ENCODE measurements at places on chromosomes 2 and 18. TPM values are rescaled to one million over a fixed set of nuclear protein-coding genes. Genes with fewer than 3 reads are reported as not detected.
A peak's percentile ranks its signal among the peaks of the same experiment; 100 is the strongest.

NTSR2 gene
- not detected for total RNA-seq

TXNDC2 gene
- 0.05 TPM for total RNA-seq

PGAP1 gene
- 6.5 TPM for total RNA-seq

RAD51AP2 gene
- total RNA-seq = 0.17 TPM

SLC4A3 gene
- 11.4 TPM for total RNA-seq

WIPF1 gene
- 8.1 TPM for total RNA-seq

LIMS3 gene
- total RNA-seq = 1.4 TPM

MYOM1 gene
- total RNA-seq = not detected

DES gene
- total RNA-seq = 30.0 TPM

DLX1 gene
- total RNA-seq = 3.9 TPM

GALNT13 gene
- total RNA-seq = 0.05 TPM

GPR75 gene
- total RNA-seq = 1.3 TPM

B3GNT7 gene
- total RNA-seq = not detected

DNA sequence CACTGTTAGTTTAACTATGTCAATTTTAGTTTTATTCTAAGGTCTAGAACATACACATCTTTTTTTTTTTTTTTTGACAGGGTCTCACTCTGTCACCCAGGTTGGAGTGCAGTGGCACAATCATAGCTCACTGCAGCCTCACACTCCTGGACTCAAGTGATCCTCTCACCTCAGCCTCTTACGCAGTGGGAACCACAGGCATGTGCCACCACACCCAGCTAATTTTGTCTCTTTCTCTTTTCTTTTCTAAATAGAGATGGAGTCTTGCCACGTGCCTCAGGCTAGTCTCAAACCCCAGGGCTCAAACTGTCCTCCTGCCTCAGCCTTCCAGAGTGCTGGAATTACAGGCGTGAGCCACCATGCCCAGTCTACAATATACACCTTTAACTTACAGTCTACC, 69.5 kb upstream of the CHRNA1 start:
- DNase-seq = no peak

DNA sequence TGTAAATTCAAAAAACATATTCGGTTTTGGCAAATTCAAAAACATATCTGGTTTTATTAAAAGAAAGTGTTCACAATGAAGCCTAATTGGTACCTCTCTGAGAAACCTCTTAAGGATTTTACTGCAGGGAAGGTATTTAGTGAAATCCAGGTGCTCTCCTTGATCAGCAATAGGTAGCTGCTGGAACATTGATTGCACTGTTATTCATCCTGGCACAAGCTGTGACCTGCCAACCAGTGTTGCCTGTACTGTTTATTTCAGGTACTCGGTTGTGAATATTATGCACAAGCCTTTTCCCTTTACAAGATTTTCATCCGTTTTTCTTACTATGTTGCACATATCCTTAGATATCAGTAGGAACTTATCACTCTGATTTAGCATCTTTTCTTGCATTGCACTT, 155.8 kb upstream of the ZEB2 start:
- no peak for DNase-seq

DNA sequence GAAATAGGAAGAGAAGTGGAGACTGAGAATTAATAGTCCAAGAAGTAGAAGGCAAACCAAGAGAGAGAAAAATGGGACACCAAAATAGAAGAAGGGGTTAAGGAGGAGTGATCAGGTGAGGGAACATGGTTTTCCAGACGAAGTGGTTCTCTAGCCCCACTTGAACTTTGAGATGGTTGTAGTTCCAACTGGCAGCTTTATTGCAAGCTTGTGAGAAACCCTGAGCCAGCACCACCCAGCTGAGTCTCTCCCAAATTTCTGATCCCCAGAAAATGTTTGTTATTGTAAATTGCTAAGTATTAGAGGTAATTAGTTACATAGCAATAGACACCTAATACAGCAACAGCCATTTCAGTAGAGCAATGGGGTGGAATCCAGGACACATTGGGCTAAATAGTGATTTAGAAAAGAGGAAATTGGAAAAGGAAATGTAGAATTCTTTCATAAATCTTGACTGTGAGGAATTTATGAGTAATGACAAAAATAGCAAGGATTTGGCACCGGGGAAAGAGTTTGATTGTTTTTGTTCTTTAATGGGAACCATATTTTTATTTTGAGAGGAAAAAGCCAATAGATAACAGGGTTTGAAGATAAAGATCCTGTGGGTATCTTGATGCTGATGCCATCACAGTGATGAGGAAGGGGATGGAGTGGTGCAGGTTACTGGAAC, 62.1 kb upstream of the XDH start:
- no peak for DNase-seq

- peak; percentile 36 for DNase-seq
These were observed 195.7 kb upstream of the FANCL start for GRCh38 chr2:58436872-58437271.

DNA sequence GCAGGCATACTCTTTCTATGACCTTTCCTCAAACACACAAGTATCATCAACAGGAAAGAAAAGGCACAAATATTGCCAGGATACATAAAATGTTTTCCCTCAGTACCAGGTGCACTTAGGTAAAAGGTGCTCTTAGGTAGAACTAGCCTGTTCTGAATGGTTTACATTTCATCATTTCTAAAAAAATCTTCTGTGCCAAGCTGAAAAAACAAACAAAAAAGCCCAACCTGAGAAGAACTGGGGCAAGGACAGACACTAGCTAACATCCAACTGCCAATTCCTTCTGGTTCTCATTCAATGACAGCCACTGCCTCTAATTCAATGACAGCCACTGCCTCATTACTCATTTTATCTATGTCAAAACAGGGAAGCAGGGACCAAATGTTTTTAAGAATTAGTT, 68.5 kb downstream of the SPIRE1 start:
- DNase-seq = no peak

DNA sequence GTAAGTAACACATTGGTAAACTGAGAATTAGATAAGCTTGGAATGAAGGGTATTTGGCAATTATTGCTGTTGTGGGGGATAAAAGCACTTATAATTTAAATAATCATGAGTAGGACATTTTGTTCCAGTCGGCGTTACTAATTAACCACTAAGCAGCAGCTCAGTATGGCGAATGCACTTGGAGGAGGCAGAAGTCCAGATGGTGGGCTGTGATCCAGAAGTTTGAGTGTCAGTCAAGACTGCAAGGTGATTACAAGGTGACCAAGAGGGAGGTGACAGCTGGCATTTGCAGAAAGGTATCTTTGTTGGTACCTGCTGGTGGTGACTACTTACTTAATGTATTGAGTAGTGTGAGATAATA, 643.6 kb upstream of the FAM98A start:
- no peak for DNase-seq

DNA sequence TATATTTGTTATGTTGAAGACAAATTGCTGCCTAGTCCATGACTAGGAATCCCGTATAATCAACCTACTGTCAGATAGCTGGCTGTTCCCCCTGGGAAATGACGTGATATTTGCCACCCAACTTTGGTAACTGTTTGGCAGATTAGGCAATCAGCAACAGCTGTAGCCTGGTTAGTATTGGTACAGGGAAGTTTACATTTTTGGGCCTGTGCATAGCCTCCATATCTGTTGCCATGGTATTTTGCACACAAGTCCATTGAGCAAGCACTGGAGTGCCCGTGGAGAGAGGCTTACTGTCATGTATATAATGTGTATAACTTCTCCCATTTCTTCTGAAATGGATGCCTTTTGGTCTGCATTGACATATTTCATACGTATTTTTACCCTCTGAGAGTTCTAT, 27.7 kb downstream of the BIRC6 start:
- DNase-seq = no peak

- no peak for DNase-seq
These were observed 50.0 kb upstream of the GPR39 start for GRCh38 chr2:132366421-132367180.

- no peak for DNase-seq
These were observed 330.6 kb downstream of the CYRIA start for GRCh38 chr2:16334886-16335603.

- peak; percentile 91 for DNase-seq
These were observed at the start of gene CTDSP1 for GRCh38 chr2:218399391-218400166. TSS of gene CTDSP1 (plus strand) at chr2:218399868. CDS start at chr2:218400091, 223 bp downstream.

DNA sequence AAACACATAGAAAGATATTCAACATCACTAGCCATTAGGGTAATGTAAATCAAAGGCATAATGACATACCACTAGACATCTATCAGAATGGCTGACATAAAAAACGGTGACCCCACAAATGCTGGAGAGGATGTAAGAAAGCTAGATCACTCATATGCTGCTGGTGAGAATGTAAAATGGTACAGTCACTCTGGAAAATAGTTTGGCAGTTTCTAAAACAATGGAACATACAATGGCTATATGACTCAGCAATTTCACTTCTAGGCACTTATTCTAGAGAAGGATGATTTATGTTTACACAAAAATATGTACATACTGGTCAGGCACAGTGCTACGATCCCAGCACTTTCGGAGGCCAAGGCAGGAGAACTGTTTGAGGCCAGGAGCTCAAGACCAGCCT, 87.3 kb downstream of the COLEC12 start:
- DNase-seq = peak; percentile 43

- no peak for DNase-seq
These were observed 291.9 kb upstream of the TRIB2 start for GRCh38 chr2:12424809-12425208.

DNA sequence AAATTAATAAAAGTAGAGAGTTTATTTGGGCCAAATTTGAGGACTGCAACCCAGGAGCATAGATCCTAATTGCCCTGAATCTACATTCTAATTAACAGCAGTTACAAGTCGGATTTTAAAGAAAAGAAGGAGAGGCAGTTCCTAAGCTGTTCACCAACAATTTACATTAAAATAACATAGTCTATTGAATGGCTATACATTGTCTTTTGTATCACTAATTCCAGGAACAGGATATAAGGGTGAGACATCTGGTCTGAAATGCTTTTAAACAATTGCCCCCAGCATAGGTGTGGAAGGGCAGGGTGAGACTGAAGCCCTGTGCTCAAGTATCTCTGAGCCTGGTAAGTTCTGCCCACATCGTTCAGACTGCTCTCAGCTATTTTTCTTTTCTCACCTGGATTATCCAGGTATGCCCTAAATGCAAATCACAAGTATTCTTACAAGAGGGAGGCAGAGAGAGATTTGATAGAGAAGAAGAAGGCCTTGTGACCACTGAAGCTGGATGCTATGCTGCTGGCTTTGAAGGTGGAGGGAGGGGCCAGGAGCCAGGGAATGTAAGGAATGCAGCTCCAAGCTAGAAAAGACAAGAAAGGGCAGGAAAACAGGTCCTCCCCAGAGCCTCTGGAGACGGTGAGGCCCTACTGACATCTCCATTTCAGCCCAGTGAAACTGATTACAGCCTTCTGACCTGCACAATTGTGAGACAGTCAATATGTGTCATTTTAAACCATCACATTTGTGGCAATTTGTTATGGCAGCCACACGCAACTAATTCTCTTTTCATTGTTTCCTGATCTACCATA, 189.4 kb upstream of the ARL4C start:
- DNase-seq = peak; percentile 73

DNA sequence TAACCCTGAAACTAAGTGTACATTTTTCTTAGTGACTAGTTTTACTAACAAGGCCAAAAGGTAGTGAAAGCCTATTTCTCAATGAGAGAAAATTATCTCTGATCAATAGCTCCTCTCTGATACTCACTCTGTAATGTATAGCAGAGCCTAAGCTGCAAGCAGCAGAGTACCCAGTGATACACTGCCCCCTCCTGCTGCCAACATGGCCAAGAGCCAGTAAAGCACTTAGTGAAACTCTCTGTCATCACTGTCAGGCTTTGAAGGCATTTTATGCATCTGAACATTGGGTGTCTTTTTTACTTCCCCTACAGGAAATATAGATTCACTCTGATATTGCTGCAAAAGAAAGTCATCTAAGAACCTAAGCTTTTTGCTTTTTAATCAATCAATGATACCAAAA, 784.1 kb upstream of the CDH7 start:
- DNase-seq = peak; percentile 5

GRCh38 chr2:10410001-10410822, 37.9 kb downstream of the ODC1 start:
- DNase-seq = no peak

DNA sequence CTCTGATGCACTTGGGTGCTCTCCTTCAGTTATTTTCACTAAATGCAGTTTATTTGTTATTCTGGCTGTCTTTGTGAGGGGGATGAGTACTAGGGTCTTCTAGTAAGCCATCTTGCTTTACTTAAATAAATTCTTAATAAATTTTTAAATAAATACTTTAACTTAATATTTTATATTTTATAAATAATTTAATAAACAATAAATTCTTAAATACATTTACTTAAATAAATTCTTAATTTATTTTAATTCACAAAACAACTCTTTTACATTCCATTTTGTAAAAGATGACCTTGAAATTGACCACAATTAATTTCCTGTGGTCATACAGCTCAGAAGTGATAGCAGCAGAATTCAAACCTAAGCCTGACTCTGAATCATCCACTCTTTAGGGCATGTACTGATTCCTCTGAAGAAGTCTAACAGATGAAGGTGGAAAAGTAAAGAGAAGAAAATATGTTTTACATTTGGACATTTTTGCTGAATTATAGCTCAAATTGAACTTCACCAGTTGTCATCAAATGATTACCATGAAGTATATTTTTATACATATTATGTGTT, 28.8 kb downstream of the MYL1 start:
- no peak for DNase-seq

GRCh38 chr2:119232666-119232993, 9.0 kb downstream of the STEAP3 start:
- DNase-seq = no peak

DNA sequence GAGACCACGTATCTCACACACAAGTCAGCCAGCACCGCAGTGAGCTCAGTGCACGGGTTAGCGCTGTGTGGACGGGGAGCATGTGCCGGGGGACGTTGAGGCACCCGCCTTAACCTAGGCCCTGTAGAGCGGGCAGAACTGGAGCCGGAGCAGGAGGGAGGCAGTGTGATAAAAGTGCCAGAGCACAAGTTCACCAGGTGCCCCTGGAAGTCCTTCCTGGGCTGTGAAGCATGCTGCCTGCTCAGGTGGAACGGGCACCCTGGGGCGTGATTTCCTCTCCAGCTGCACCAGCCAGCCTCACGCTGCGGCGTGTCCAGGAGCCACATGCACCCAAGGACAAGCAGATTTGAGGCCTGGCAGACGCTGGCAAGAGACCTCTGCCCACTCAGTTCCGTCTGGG, 50.3 kb downstream of the ITGB1BP1 start:
- DNase-seq = no peak

GRCh38 chr2:96963316-96963715, 23.1 kb downstream of the FAM178B start:
- no peak for DNase-seq
